Airway epithelial cell (primary cell): ENCODE measurements at places on chromosomes 16 and 17. TPM values are rescaled to one million over a fixed set of nuclear protein-coding genes. Genes with fewer than 3 reads are reported as not detected.

PLCG2 gene
- total RNA-seq: 1.3 and 2.5 TPM in 2 replicates

HOXB13 gene
- not detected in 2 replicates for total RNA-seq

TP53TG3B gene
- total RNA-seq: not detected in 2 replicates

FAM171A2 gene
- total RNA-seq: 4.2 and 5.6 TPM in 2 replicates

HS3ST3B1 gene
- total RNA-seq: 3.4 and 4.6 TPM in 2 replicates
